Natural killer cell treated with Interleukin-12 subunit alpha and Interleukin-12 subunit beta and Interleukin-15 and Interleukin-18, amount 100 ng/mL, for 72 hours (primary cell): ENCODE measurements at places on chromosomes 5 and 9.

GRCh38 chr5:180813420-180813819, 10.8 kb upstream of the MGAT1 start:
- DNase-seq, result no peak

DNA sequence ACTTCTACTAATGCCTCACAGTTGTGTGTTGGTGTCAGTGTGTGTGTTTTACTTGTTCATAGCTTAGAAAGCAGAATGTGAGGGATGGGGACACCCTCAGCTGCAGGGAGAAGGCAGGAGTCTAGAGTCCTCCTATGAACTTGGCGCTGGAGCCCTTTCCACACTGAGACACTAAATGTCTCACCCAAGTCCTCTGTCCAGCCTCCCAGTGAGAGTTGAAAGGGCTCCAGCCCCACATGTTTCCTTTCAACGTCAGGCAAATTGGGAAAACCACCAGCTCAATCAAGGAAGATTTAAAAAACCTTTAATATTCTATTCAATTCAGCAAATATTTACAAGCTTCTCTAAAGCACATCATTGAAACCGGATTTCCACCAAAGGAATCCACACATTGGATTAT, 167.6 kb upstream of the MSX2 start:
- no peak for DNase-seq

GRCh38 chr5:142849880-142850279, 79.7 kb downstream of the ARHGAP26 start:
- no peak for DNase-seq

GRCh38 chr5:125257997-125258396, 511.6 kb upstream of the ZNF608 start:
- DNase-seq, result no peak

GRCh38 chr5:119273391-119273839, 82.4 kb upstream of the TNFAIP8 start:
- DNase-seq, result no peak

GRCh38 chr9:1170918-1171317, 120.8 kb downstream of the DMRT2 start:
- no peak for DNase-seq

DNA sequence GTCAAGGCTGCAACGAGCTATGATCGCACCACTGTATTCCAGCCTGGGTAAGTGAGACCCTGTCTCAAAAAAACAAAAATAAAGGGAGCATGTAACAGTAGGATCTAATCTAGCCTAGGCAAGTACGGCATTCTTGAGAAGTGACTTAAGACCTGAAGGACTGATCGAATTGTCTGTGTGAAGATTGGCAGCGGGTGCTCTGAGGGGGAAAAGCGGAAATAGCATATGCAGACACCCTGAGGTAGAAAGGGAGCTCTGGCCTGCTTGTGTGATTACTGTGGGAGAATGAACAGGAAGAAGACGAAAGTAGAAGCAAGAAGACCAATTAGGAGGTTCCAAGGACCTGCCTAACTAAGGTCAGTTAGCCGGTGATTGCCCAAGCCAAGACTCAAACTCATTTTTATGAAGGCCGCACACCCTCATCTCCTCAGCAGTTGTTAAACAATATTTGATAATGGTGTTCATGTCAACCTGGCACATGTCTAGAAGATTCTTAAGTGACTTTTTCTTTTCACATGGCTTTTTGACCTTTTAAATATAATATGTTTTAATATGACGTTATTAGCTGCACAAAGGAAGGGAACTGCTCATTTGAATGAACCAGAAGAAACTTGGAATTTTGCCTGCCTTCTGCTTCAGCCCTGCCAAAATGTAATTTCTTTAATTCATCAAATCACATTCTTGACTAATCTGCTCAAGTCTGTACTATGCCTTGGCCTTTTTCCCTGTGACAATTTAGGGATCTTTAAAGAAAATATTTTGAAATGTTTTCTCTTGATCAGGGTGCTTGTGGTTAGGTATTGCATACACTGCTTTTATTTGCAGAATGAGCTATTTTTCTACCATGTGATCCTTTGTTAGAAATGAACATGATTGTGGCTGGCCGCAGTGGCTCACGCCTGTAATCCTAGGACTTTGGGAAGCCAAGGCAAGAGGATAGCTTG, 289.2 kb upstream of the DMRT1 start:
- no peak for DNase-seq

DNA sequence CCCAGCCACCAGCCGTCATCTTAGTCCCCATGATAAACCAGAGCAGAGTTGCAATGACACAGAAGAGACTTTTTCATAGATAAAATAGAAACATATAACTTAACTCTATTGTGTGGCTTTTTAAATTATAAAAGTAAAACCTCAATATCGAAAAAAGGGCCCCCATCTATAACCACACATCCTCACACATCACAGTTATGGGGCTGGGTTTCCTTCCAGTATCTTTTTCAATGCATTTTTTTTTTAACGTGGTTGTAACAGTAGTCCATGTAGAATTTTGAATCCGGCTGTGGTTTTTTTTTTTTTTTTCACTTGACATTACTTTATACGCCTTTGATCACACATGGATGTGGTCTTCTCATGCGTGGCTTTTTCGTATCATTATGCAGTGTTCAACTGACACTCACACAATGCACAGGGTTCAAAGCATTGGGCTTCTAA, 77.4 kb downstream of the CFAP77 start:
- DNase-seq, result no peak

DNA sequence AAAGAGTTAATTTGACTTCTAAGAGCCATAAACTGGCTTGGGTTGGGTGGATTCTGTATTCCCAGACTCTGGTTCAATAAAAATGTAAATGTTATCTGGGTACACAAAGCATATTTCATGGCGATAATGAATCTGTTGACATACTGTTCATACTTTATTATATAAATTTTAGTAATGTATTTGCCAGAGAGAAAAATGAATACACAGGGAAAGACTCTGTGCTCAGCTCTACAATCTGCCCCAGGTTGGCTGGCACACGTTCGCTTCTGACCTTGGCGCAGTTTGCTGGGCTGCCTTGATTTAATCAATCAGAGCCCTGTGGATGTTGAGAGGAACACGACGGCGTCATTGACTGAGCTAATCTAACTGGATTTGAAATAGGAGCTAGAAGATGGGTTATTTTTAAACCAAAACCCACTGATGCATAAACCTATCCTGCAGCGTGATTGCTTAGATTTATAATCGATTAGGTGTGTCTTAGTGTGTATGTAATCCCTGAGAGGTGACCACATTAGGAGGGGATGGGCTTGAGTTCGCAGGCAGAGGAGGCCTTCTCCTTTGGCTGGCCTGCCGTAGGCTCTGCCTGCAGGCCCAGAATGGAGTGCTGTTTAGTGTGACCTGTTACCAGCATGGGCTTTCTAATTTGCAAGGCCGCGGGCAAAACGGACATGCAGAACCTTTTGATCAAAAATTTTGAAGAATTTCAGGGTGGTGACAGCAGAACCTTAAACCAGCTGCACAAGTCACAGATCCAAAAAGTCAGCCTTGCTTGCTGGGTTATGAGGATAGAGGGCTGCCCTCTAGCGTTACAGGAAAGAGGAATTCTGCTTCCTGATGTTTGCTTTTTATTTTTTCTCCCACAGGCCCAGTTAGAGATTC, 3.9 kb upstream of the ADCY2 start:
- no peak for DNase-seq

GRCh38 chr5:180466316-180466715, 27.9 kb upstream of the CNOT6 start:
- DNase-seq, result no peak

DNA sequence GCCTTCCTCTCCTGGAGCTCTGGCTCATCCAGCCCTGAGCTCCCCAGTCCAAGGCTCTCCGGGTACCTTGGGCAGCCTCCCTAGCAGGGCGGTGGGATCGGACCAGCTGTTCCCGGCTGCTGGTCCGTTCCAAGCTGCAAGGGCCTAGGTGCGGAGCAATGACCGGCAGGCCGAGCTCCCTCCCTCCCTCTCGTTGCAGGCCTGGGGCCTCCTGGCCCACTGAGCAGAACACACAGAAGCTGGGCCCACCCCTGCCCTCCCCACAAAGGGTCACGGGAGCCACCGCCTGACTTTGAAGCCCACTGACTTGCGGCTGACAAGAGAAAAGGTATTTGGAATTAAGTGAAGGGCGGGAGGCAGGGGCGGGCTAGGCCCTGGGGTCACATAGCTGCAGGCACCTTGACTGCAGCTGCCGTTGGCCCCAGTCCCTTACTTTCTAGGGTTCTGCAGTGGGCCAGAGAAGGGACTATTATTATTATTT, 104.7 kb upstream of the IER5L start:
- DNase-seq, result no peak

DNA sequence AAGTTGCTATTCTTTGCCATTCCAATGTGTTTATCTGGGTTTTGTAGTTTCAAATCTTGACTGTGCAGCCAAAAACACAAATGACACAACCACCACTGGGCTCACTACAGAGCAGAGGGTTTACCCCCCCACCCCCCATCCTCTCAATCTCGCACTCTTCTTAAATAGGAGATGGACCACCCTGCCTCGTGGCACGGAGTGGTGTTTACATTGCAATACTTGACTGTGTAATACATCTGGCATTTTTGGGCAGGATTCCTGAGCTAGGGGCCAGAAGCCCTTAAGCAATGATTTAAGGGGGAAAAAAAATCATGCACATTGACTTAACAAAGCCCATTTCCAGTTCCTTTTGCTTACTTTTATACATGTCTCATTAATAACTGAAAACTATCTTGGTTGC, 19.0 kb downstream of the PTCH1 start:
- no peak for DNase-seq

- no peak for DNase-seq
Observed at GRCh38 chr9:78298046-78298765, 1.3 kb downstream of the PSAT1 start.

DNA sequence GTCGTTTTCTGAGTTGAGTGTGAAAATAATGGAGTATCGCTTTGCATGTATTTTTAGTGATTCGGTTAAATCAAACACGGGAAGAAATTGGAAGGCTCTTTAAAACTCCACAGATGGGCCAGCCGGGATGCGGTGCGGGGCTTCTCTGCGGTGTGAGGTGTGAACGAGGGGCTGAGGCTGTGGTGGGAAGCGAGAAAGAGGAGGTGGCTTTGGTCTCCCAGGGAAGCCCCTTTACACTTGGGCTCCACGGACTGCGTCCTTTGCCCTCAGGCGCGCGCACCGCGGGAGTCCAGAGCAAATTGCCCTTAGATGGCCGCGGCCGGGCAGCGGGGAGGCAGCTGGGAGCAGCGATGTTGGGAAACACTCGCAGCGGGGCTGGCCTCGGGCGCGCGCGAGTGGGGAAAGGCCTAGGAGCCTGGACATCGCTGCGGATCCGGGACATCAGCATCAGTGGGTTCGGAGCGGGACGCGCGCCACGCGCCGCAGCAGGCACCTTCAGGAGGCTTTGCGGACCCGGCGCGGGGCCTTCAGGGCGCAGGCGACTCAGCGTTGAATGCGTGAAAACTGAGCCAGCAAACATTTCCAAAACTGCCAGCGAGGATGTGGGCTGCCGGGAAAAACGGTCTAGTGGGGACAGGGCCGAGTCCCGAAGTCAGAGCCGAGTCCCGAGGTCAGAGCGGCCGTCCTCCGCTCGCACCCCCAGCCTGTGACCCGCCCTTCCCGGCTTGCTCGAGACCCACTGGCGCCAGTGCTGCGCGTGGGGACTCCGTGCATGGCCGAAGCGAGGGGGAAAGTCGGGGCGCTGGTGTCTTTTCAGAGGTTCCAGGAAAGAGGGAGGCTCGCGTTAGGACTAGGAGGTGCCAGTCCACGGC, 6.5 kb downstream of the IRX1 start:
- DNase-seq, result no peak

- DNase-seq, result no peak
Observed at GRCh38 chr5:133607451-133607850, 4.9 kb downstream of the FSTL4 start.

DNA sequence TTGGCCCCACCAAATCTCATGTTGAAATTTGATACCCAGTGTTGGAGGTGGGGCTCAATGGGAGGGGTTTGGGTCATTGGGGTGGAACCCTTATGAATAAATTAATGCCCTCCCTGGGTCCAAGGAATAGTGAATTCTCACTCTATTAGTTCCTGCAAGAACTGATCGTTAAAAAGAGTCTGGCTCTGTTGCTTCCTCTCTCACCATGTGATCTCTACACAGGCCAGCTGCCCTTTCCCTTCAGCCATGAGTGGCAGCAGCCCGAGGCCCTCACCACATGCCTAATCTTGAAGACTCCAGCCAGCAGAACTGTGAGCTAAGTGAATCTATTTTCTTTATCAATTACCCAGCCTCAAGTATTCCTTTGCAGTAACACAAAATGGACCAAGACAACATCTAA, 106.0 kb downstream of the CAAP1 start:
- no peak for DNase-seq
